NCI-H2107 (cell line): ENCODE measurements at places on chromosomes 3 and 15.

DNA sequence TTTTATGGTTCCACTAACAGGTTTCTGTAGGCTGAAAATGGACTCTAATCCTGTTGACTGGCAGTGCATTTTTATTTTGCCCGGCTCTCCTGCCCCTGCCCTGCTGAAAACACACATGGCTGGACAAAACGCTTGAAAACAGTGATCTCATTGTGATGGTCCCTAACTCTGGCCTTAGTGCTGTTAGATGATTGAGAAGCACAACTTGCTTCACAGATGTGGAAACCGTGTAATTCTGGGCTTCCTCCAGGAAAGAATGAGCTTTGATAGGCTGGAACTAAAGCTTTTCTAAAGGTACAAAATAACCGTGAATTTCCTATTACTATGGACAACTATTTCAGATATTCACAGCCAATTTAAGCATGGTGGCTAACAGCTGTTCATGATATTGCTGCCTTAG, 121.4 kb downstream of the VGLL3 start:
- no peak for DNase-seq

DNA sequence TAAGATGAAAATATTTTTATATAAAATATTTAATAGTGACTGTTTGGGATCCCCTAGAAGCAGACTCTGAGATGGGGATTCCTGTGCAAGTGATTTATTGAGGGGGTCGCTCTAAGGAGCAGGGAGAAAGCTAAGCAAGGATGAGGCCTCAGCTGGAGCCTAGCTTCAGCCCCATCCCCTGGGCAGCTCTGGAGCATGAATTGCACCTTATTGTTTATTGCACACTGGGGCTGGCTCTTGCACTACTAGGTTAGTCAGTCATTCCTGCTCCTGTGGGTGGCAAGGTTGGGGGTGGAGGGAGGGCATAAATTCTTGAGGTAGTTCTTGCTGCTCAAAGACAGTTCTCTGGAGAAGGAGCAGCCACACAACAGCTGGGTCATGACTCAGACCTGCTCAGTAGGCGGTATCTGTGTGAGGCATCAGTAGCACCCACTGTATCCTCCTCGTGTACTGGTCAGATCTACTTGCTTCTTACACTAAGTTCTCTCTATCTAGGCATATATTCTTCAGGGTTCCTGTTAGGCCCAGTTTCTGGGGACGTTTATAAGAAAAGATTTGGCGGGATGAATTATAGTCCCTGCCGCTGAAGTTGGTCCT, 27.2 kb upstream of the TNFSF10 start:
- no peak for DNase-seq

DNA sequence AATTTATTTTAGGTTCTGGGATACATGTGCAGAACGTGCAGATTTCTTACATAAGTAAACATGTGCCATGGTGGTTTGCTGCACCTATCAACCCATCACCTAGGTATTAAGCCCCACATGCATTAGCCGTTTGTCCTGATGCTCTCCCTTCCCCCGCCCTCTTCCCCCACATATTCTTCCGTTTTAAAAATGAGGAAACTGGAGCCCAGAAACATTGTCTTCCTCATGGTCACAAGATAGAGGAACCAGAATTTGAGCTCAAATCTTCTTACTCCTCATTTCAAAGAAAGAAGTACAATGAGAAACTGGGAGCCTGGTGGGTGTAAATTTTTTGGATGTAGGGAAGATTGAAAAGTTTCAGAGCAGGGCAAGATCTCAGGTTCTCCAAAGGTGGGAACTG, 56.1 kb upstream of the USP3 start:
- DNase-seq, result no peak

DNA sequence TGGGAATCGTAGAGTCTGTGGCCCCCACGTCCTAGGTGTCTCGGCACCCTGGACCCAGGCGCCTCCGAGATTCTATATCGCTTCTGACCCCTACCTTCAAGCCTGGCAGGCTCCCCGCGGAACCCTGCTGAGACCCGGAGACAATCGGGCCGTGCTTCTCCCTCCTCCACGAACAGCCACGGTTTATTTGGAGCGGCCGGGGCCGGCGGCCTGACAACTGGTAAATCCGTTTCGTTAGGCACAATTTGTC, 1.4 kb downstream of the GATA2 start:
- DNase-seq, result no peak

GRCh38 chr3:126540342-126540849, 16.4 kb downstream of the CHST13 start:
- no peak for DNase-seq

DNA sequence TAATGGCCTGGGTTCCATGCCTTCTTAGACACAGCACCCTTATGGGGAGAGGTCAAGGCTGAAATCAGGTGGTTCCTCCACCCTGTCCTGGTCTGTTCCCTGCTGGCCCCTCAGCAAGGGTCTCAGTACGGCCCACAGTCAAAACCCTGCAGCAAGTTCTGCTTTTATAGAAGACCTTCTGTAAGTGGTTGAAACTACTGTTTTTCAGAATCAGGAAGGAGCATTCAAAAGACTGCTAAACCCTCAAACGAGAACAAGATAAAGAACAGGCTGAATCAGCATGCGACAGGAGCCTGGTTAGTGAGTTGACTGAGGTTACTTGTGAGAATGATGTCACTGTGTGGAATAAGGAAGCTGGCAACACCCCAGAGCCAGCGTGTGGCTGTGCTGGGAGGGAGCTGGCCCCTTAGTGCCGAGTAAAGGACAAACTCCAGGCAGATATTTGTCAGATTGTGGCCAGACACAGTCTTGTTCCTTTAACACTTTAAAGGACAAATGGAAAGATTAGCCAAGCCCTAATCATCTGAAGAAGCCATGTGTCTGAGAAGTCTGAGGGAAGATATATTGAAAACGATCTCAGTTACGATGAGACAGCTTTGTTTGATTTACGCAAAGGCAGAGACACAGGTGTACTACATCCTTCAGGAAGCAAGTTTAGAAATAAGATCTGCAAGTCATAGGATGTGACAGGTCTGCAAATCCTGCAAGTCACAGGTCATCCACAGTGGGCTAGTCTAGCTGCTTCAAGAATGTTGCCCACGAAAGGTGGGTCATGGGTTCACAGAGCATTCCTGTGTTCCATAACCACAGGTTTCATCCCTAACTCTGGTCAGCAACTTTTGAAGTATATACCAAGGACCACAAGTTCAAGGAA, 54.0 kb downstream of the B3GNT5 start:
- peak; percentile 76 for DNase-seq

DNA sequence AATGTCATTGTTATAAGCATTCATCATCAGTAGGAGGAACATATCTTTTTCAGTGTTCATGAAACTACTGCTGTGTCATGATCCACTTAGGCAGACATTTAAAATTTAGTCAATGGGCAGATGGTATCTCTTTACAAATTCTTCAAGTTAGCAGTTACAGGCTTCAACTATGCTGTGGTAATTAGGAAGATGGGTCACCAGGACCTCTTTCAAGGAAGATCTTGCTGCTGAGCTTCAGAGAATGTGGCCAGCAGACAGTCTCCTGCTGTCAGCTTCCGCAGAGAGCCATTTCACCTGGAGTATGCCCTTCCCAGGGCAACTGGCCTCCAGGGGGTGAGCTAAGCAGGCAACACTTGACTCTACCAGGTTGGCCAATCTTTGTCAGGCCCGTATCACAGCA, 19.4 kb downstream of the IFT57 start:
- DNase-seq, result no peak

GRCh38 chr3:53044711-53045517, 959 bp downstream of the SFMBT1 start:
- no peak for DNase-seq

DNA sequence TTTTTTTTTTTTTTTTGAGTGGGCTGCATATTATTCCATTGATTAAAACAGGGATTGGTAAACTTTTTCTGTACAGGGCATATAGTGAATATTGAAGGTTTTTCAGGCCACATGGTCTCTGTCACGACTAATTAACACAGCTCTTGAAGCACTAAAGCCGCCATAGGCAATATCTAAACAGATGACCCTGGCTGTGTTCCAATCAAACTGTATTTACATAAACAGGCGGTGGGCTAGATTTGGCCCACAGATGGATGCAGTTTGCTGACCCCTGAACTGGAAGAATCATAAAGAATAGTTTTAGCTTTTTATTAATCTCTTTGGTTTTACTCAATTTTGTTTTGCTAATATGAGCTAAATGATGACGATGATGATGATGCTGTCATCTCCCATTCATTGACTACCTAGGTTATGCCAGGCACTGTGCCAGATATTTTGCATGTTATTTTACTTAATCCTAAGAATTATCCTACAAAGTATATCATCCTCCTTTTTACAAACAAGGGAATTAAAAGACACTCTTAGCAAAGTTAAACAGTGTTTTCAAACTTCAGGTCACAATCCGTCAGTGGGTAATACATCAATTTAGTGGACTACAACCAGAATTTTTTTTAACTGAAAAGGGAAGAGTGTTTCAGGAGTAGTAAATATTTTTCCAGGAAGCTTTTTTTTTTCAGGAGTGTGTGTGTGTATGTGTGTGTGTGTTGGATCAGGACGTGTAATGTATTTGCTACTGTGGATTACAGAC, 54.3 kb downstream of the LMCD1 start:
- DNase-seq, result no peak

- DNase-seq, result no peak
Observed at GRCh38 chr3:63652066-63652725, at the start of gene SNTN. TSS of gene SNTN (plus strand) at chr3:63652675. CDS start at chr3:63652688, 13 bp downstream.

GRCh38 chr3:172076212-172076611, 36.8 kb downstream of the FNDC3B start:
- no peak for DNase-seq

DNA sequence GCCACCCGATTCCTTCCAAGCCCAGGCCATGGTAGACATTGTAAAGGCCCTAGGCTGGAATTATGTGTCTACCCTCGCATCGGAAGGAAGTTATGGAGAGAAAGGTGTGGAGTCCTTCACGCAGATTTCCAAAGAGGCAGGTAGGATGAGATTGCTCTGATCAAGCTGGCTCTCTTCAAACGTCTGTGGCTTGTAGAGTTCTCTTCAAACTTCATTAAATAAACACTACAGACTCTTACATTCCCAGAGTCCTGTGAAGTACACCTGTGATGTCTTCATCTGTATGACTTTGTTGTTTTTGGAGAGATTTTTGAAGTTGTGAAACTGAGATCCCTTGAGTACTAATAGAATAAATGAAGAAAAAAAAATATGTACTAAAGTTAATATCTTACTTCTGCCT, 285.6 kb downstream of the GRM7 start:
- no peak for DNase-seq

GRCh38 chr15:33443708-33444107, 132.9 kb downstream of the RYR3 start:
- no peak for DNase-seq

DNA sequence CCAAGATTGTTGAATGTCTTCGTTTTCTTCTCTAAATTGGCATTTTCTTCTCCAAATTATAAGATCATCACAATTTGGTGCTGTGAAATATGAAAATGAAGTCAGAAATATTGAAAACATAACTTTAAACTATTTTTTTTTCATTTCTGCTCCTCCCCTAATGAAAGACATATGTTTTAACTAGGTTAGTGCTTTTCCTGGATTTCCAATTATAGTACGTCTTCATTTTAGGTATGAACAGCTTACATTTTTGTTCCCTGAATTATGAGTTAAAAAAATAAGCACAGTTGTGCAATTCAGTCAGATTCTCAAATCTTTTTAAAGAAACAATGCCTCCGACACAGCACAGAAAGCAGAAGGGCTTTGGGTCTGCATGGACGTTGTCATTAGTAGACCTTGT, 83.5 kb upstream of the CFAP20DC start:
- no peak for DNase-seq

- DNase-seq, result no peak
Observed at GRCh38 chr3:41710646-41711388, 251.1 kb downstream of the ULK4 start.

DNA sequence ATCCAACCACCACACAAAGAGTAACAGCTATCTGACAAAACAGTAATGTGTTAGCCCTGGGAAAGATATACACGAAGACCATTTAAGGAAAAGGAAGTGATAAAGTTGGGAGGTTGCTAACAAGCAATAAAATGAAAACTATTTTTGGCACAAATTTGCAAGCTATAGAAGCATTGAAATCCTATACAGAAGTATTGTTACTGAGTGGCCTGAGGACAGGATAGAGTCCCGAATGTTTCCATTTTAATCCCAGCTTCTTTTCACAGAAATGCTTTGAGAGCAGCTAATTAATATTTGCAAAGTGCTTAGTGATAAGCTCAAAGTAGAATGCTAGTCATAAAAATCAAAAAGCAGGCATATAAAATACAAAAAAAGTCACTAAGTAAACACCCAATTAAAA, 51.5 kb downstream of the RAD18 start:
- no peak for DNase-seq

DNA sequence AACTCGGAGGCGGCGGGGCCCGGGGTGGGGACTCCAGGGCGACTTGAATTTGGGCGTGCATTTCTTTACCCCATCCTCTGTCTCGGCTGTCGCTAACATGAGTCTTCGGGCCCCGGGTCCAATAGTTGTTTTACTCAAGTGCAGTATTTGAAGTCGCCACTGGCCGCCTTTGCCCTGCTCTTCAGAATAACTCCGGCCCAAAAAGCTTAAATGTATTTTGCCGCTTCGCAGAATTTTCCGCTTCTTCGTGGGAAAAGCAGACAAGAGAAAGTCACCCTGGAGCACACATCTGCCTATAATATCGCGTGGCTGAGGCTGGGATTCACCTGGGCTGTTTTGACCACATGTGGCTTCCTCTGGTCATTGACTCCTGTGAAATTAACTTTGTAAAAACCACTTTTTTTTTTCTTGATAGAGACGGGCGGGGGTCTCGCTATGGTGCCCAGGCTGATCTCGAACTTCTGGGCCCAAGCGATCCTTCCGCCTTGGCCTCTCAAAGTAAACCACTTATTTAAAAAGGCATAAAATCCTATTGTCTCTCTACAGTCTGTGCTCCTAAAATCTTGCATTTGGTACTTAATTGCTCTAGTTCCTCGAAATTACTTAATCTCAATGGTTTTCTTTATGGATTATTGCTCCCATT, 676 bp downstream of the CNOT10 start:
- DNase-seq, result no peak

DNA sequence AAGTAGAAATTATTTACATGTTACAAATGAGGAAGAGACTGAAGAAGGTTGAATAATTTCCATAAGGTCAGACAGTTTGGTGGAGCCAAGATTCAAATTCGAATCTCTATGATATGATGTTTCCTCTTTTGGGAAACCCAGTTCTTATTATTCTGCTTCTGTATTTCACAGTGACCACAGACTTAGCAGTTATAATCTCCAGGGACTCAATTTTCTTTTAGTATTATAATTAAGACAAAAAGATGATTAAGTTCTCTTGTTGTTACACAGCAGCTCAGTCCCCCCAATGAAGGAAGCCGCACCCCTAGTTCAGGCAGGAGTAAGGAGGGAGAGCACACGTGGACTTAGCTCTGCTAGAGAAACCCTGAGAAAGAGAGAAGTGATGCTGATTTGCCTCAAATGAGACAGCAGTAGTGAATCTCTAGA, 130.6 kb downstream of the CCNL1 start:
- no peak for DNase-seq

- DNase-seq, result no peak
Observed at GRCh38 chr3:56591262-56591661, 34.3 kb downstream of the CCDC66 start.

- DNase-seq, result no peak
Observed at GRCh38 chr3:31815006-31815405, 166.1 kb downstream of the OSBPL10 start.
